Inflammatory macrophage (primary cell): ENCODE measurements at places on chromosomes 2 and 18.

DNA sequence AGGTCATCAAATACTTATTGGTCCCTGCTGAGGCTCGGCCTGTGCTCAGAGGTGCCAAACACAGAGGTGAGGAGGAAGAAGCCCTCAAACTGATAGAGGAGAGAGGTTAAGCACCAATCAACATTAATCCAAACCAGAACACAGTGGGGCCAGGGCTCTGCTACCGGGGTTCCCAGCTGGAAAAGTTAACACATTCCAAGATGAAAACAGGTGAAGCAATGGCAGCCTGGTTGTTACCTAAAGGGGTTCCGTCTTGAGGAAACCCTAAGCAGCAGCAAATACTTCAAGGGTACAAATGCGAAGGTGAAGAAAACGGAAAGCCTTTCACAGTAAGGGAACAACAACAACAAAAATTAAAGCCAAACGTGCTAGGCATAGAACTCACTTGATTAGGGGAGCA is 5.4 kb downstream of the TGFA start:
- DNase-seq = no peak

DNA sequence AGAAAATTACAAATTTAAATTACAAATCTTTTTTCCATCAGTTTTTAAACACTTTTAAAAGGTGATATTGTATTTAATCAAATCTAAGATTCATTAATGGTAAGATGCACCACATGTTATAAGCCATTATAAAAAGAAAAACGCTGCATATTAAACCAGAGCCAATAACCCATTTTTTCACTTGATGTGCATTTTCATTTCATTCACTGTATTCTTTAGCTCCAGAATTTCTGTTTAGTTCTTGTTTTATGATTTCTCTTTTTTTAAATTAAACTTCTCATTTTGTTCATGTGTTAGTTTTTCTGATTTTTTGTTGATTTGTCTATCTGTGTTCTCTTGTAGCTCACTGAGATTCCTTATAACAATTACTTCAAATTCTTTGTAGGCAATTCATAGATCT is 62.4 kb upstream of the MBOAT2 start:
- no peak for DNase-seq

DNA sequence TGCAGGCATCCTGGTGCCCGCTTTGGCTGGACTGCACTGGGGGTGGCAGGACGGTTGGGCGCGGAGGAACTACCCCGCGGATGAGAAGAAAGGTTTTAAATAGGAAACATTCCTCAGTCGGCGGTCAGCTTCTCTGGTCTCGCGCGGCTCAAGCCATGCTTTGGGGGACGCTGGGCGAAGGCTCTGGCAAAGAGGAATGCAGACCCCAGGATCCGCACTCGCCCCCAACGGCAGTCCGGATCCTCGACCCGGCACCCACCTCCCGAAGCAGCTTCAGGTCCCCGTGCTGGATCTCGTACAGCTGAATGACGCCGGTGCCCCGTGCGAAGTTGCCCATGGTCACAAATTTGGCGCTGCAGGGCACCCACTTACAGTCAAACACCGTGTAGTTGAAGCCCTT is 686 bp upstream of the PNO1 start:
- no peak for DNase-seq

DNA sequence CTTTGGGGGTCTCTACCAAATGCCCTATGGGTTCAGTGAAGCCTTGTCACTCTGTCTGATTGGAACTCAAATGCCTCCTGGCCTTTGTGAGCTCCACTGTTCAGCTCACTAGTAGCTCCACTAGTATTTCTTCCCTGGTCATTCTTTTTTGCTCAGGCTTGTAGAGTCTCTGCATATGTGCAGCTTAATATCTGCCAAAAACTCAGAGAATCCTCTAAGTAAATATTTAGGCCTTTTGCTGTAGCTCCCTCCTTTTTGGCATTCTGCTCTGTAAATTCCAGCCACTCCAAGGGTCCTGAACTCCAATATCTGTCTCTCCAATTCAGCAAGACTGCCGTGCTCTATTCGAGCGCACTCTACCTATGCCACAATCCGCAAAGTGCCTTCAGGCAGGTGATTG is 146.5 kb downstream of the MAIP1 start:
- no peak for DNase-seq

DNA sequence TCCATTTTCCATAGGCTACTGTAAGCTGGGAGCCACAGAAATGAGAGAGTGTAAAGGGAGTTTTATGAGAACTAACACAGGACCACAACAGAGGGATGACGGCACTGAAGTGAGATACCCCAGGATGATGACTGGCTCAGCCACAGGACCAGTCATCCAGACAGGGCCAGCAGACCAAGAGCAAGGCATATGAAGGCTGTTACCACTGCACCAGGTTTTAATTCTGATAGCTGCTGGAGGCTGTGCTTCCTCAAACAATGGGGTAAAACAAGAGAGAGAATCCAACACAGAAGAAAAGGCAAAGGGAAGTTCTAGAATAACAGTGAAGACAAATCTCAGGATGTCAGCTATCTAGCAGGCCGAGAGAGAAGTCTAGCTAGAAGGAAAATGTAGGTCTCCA is 94.9 kb downstream of the BCL2 start:
- peak; percentile 20 for DNase-seq

GRCh38 chr2:205780645-205781044 is 98.3 kb downstream of the NRP2 start:
- DNase-seq = no peak

- no peak for DNase-seq
Observed at GRCh38 chr2:195912079-195912478, 156.6 kb downstream of the DNAH7 start.

GRCh38 chr2:104430852-104431251 is 423.1 kb upstream of the POU3F3 start:
- no peak for DNase-seq

- DNase-seq = peak; percentile 92
Observed at GRCh38 chr2:174778085-174778981, 14.1 kb upstream of the CHRNA1 start.

DNA sequence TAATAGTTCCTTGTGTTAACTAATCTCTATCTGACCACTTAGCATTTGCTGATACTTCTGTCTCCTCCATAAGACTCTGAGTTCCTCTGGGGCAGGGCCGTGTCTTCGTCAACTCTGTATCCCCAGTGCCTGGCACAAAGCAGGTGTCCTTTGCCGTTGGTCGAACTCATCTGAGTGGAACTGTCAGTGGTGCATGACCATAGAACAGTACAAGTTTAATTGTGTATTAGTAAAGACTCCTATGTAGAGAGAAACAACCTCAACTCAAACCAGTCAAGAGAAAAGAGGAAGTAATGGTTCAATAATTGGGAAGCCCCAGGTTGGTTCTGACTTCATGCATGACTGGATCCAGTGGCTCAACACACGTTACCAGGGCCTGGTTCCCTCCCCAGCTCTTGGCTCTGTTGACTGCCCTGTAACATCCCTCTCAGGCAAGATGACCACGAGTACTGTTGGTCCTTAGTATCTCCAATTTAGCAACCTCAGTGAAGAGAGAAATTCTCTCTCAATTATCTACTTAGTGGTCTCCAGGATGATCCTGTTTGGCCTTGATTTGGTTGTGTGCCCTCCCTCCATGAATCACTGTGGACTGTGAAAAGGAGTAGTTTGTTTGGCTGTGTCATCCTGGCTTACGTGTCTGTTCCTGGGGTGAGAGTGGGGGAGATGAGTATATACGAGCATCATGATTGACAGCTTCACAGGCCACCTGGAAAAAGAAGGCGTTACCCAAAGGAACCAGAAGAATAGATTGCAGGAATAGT is 58.5 kb upstream of the MSH6 start:
- peak; percentile 13 for DNase-seq

DNA sequence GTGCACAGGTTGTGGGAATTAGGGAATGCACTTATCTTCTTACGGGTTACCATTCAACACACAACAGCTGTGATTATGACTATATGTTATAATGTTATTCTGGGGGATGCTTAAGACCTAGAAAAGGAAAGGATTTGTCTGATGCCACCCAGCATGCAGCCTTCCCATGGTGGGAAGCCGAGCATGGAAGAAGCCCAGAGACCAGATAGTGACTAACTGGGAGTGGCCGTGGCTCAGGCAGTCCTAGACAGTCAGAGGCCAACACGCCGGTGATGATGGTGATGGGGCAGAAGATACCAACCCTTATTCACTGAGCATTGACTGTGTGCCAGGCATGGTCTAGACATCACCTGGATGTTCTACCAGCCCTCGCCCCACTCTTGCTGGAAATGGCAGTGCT is 35.9 kb downstream of the CYRIA start:
- no peak for DNase-seq
